Activated CD4-positive, CD25-positive, alpha-beta regulatory T cell treated with anti-CD3 and anti-CD28 coated beads, Interleukin-2, amount 50 U/mL, for 72 hours (primary cell): ENCODE measurements at places on chromosomes 1 and 21.

GRCh38 chr1:200242110-200243041 is 167.5 kb downstream of the ZNF281 start:
- no peak for DNase-seq

GRCh38 chr1:221449801-221450470 is 292.0 kb downstream of the DUSP10 start:
- no peak for DNase-seq

GRCh38 chr1:154014154-154014907 is 23.8 kb downstream of the RPS27 start:
- no peak for DNase-seq

- peak; percentile 54 for DNase-seq
These were observed at the start of gene AK5 for GRCh38 chr1:77281491-77282186. AK5 (plus strand) TSS chr1:77282019; CDS start chr1:77282314, 295 bp downstream.

DNA sequence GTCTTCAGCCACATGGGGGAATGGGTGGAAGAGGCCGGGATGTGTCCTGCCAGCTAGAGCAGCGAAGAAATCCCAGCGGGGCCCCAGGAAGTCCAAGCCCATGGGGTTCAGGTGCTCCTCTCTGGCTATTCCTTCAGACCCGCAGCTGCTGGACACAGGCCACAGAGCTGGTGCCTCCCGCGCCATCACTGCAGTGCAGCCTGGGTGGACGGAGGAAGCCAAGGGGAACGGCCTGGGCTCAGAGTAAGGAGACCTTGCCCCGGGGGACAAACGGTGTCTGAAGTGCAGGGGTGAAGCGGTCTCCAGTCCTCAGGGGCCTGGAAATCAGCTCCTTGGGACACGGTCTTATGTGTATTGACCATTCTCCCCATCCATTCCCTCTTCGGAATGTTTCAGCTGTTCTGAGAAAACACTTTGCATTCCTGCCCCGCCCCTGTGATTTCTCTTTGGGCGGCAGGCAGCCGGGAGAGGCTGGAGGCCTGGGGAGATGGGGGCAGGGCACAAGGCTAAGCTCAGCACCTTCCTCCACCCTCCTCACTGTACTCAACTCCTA is 18.4 kb downstream of the MTHFR start:
- no peak for DNase-seq

DNA sequence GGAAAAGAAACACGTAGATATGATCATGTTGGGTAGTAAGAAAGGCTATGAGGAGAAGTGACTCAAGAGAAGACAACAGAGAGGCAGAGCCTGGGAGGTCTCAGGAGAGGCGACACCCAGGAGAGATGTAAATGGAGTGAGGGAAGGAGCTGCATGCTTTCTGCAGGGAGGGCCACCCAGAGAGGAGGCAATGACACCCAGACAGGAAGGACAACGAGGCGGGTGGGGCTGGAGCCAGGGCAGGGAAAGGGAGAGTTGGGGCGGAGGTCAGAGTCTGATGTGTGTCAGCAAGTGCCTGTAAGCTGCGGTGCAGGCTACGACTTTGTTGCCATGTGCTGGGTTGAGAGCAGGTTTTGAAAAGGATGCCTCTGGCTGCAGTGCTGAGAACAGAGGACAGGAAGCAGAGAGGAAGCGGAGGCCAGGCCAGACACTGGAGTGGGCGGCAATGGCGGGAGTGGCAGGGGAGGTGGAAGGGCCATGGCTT is 31.3 kb downstream of the SLC1A7 start:
- no peak for DNase-seq

- DNase-seq = no peak
These were observed 44.7 kb downstream of the USP24 start for GRCh38 chr1:55170426-55170825.

DNA sequence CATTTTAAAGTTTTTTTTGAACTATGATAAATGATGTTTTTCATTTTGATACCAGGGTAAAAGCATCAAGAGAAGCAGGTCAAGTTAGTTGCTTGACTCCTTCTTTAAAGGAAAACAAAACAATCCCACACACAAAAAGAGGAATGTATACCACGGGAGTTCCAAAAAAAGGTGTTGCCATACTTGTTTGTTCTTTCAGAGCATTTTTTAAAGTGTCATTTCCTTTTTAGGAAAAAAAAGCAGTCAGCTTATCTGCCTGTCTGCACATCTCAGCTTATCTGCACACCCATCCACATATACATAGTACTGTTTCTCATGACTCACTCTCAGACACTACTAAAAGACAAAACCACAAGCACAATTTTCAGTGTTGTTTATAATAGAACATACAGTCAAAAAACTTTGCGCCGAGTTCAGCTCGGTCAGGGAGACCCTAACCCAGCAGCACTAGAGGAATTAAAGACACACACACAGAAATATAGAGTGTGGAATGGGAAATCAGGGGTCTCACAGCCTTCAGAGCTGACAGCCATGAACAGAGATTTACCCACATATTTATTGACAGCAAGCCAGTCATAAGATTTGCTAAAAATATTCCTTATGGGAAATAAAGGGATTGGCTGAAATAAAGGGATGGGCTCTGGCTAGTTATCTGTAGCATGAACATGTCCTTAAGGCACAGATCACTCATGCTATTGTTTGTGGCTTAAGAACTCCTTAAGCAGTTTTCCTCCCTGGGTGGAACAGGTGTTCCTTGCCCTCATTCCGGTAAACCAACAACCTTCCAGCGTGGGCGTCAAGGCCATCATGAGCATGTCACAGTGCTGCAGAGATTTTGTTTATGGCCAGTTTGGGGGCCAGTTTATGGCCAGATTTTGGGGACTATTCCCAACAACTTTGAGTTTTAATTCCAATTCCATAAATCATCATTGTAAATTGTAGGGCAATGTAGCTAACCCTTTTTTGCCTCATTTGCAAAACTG is 11.4 kb upstream of the MNDA start:
- DNase-seq = no peak

DNA sequence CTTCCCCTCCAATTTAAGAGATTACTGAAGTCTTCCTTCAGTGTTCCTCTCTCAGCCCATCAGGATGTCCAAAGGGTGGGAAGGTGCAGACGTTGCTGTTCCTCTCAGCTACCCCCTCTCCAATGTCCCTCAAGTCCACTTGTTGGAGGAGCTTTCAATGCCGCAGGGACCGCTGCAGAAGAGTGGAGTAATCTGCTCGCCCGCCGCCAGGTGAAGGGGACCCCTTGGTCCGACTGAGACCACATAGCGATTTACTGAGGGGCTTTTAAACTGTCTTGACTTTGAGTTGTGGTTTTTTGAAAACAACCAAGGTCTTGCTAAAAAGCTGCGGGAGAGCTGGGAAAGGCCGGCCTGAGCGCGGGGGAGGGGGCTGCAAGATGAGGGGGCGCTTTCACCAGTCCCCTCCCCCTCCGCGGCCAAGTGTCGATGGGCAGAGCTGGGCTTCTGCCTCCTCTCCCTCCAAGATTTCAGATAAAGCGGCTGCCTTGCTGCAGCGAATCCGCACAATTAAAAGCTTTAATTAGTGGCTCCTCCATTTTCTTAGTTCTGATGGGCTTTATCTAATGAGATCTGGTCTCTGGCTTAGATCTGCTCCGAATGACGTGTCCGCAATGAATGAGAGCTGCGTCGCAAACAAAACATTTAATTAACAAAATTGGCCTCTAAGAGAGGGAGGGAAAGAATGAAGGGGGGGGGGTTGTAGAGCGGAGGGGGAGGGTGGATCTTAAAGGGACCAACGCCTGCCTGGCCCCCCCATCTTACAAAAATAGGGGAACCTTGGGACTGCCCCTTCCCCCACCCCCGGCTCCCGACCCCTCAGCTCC is 5.9 kb downstream of the LMO4 start:
- DNase-seq = no peak

GRCh38 chr21:14361958-14362357 is 21.0 kb downstream of the HSPA13 start:
- DNase-seq = no peak

DNA sequence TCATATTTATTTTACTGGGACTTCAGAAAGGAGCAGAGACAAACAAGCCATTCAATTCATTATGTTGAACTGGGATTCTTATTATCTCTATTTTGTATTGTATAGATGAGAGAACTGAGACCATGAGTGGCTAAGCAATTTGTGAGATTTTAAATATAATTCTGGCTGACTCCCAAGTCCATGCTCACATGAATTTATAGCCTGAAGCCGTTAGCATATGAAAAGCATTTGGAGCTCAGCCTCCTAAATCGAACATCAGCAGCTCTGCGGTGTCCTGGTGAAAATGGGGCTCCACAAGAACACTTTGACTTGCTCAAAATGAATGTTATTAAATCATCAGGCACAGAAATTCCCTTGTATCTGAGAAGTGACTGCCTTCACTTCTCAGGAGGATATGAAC is 96.8 kb upstream of the DPT start:
- no peak for DNase-seq

GRCh38 chr1:156155756-156156510 is 2.5 kb downstream of the SEMA4A start:
- no peak for DNase-seq

DNA sequence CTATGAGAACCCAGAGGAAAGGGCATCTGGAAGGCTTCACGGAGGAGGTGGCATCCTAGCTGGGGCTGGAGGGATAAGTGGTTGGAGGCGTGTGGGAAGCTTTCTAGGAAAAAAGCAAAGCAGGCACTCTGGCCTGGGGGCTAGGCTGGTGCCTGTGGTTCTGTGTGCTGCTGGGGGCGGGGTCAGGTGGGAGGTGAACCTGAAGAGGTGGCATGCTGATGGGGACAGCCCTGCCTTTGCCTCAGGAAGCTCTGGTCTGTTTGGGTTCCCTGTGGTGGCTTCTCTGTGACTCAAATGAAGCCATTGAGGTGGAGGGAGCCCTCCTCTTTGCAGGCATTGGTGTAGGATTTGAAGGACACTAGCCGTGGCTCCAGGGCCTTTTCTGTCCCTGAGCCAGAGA is 221.6 kb upstream of the POU3F1 start:
- DNase-seq = no peak

- no peak for DNase-seq
These were observed 106.3 kb upstream of the DMRTA2 start for GRCh38 chr1:50529510-50529909.

- no peak for DNase-seq
These were observed 53.6 kb upstream of the LAX1 start for GRCh38 chr1:203711251-203712007.

- no peak for DNase-seq
These were observed 36.3 kb downstream of the TCP10L start for GRCh38 chr21:32548978-32549377.

GRCh38 chr1:6239213-6239752 is 3.5 kb upstream of the ICMT start:
- DNase-seq = no peak

- DNase-seq = no peak
These were observed 230.9 kb upstream of the IRF2BP2 start for GRCh38 chr1:234840843-234841242.

DNA sequence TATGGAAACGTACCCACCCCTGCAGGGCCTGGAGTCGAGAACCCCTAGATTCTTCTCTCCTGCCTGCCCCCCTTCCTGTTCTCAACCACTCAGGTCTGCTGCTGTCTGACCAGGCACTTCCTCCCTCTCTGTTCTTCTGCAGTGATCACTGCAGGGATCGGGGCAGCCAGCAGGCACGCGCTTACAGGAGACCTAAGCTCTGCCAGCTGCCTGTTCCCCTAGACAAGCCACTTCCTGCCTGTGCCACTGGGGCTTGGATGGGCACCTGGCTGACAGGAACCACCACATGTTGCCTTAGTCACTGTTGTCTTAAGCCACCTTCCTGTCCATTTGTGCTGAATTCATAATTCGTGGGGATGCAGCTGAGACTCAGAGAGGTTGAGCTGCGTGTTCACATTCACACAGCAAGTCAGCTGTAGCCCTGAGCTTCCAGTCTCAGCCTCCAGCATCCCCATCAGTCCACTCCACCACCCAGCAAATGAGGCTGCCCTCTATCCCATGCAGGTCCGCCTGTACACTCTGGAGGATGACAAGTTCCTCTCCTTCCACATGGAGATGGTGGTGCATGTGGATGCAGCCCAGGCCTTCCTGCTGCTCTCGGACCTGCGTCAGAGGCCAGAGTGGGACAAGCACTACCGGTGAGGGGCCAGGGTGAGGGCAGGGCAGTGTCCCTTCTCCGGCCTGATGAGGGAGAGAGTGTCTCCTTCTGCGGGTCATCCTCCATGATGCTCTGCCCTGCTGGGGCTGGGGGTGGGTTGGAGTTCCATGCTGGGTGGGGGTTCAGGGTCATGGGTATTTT is 18.6 kb downstream of the FAM151A start:
- DNase-seq = no peak

GRCh38 chr1:61227857-61228550 is 145.6 kb downstream of the NFIA start:
- no peak for DNase-seq

GRCh38 chr1:243598433-243598832 is 251.6 kb downstream of the AKT3 start:
- no peak for DNase-seq

DNA sequence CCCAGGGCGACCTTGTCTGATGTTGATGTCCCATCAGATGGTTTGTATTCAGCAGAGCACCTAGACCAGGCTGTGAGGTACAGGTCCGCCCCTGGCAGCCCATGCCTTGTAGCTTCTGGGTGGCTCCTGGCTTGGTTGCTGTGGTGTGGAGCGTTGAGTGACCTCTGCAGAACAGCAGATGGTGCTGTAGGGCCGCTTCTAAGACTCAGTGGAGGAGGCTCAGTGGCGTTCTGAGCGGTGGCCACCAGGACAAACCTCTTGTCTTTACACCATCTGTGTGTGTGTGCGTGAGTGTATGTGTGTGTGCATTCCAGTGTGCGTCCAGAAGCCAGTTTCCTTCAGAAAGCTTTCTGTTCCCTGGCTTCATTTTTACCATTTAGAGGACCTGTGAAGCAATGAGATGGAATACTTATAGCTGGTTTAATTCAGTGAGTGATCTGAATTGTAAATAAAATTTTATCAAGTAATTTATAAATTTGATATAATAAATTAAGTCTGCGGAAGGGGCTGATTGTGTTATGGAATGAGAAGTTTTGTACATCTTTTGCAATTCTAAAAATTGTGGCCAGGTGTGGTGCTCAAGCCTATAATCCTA is 66.1 kb downstream of the ADARB1 start:
- no peak for DNase-seq

DNA sequence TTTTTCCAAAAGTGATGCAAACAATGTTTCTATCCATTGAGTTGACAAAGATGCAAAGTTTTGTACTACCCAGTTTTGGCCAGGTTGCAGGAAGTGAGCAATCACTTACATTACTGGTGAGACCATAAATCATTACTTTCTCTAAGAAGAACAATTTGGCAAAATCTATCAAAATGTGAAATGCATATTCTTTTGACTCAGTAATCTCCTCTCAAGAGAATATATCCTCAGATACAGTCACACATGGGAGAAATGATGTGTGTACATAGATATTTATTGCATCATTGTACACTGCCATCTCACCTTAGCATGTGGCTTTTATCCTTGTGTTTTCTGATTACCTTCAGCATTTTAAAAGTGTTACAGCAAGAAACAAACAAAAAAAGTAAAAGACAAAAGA is 52.4 kb upstream of the FMO3 start:
- DNase-seq = no peak

DNA sequence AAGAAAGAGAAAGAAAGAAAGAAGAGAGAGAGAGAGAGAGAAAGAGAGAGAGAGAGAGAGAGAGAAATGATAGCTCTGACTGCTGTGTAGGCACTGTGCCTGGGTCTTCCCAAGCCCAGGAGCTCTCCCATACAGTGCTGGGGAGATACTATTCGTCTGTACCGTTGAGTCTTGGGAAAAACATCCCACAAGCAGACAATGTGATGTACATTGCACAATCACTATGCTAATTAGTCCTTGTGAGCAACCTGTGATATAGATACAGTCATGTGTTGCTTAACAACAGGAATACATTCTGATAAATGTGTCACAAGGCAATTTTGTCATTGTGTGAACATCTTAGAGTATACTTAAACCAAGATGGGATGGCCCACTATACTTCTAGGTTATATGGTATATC is 381.0 kb downstream of the HHAT start:
- DNase-seq = no peak
